Left renal cortex interstitium (tissue), 4 donors: ENCODE measurements at places on chromosomes 1 and 21.

DNA sequence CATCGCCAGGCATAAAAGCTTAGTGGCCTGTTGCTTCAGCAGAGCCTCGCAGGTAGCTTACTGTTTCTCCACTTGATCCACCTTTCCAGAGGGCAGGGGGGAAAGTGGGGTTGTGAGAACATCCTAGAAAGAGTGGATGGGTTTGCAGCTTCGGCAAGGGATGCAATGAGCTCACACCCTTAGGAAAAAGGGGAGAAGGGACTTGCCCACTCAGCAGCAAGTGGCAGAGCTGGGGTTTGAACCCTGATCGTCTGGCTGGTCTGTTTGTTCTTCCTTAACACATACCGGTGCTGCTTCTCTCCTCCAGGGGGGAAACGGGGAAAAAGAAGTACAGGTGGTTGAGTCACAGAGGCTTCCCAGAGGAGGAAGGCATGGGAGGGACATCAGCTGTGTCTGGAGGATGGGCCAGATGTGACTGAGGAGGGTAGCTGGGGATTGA lies 1.0 kb downstream of the TMEM201 start:
- DNase-seq, result no peak

DNA sequence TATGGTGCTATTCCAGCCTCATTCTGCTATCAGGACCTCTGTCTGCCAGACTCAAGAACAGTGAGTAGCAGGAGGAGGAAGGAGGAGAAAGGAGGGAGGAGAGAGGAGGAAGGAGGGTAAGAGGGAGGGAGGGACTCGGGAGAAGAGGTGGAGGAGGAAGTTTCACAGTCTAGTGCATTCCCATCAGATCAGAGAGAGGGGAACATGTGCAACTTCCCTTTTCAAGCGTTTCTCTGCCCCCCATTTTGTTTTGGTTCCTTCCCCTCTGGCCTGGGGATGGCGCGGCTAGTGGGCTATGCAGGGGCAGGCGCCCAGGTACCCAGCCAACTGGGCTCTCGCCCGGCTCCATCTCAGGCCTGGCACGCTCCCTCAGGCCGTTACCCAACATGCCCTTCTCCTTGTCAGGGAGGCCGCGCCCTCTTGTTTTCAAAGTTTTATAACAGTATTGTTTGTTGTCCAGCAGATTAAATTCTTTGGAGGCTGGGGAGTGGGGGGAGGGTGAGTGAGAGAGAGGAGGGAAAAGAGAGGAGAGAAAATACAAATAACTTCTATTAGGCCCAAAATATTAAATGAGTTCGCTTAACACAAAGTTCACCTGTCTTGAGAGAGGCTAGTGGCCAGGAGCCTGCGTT lies 56.0 kb downstream of the CD46 start:
- no peak for DNase-seq

DNA sequence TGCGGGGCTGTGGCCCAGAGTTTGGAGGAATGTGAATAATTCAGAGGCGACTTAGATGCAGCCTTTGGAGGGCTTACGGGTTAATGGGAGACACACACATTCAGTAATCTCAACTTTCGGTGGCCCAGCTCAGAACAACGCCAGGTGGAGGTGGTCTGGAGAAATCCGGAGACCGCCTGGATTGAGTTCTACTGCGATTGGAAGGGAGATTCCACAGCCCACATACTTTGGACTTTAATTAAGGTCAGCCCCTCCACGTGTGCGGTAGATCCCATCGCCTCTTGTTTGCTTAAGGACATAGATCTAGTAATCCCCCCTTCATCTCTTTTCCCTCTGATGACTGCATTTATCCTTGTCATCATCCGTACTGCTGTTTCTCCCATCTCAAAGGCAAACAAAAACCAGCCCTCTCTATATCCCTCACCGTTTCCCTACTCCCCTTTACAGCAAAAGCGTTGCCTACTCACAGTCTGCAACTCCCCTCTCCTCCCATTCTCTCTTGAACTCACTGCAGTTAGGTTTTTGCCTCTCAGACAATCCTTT lies 720 bp upstream of the BSDC1 start:
- no peak for DNase-seq

DNA sequence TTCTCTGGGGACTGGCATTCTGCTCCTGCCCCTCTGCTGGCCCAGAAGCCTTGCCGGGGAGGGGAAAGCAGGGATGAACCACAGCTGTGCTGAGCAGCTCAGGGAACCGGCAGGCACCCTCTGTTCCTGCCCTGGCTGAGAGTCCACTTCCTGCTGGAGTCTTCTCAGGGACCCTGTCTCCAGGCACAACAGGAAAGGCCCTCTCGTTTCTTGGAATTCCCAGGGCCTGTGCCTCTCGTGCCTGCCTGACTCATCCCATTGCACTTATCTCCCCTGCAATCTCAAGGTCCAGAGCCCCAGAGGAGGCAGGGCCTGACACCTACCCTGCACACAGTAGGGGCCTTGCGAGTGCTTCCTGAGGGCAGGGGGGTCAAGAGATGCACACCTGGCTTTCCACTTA lies 1.1 kb upstream of the EDN2 start:
- DNase-seq, result no peak
